ENCODE measurements at places on chromosomes 5 and 9.
A peak's percentile ranks its signal among the peaks of the same experiment; 100 is the strongest.

GRCh38 chr5:173474881-173475287 lies 141.6 kb downstream of the BOD1 start:
- DNase-seq, result no peak

- no peak for DNase-seq
Measured at GRCh38 chr5:38426490-38426889, 130.0 kb downstream of the LIFR start.

- DNase-seq, result peak; percentile 87
Measured at GRCh38 chr5:177592010-177592834, at the start of gene TMED9. Gene TMED9 (plus strand): TSS chr5:177592203. CDS start chr5:177592215, 12 bp downstream.

- no peak for DNase-seq
Measured at GRCh38 chr9:86604741-86605140, 250.5 kb upstream of the TUT7 start.

DNA sequence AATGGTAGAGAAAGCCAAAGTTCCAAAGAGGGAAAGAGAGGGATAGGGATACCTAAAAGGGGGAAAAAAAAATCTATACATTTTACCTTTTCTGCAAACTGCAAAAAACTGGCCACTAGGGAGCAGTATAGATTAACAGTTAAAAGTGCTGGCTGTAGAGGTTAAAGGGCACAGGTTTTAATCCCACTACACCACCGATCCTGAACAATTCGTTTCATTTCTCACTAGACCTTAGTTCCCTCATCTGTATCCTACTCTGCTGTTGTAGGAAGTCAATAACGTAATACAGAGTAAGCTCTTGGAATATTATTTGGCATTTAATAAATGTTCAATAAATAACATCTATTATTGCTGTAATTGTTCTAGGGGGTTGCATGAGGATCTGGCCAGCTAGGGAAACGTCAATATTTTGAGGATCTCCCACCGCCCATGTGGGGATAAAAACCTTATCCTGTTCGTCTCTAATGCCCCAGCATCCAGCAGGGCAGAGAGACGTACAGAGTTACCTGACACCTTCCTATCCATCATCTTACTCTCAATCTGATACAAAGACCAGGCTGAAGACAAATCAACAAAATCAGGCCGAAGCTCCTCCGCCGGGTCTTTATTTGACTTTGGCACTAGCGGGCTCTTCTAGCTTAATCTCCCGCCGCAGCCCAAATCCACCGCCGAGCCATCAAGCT lies 757 bp downstream of the CDC26 start:
- DNase-seq, result peak; percentile 81

DNA sequence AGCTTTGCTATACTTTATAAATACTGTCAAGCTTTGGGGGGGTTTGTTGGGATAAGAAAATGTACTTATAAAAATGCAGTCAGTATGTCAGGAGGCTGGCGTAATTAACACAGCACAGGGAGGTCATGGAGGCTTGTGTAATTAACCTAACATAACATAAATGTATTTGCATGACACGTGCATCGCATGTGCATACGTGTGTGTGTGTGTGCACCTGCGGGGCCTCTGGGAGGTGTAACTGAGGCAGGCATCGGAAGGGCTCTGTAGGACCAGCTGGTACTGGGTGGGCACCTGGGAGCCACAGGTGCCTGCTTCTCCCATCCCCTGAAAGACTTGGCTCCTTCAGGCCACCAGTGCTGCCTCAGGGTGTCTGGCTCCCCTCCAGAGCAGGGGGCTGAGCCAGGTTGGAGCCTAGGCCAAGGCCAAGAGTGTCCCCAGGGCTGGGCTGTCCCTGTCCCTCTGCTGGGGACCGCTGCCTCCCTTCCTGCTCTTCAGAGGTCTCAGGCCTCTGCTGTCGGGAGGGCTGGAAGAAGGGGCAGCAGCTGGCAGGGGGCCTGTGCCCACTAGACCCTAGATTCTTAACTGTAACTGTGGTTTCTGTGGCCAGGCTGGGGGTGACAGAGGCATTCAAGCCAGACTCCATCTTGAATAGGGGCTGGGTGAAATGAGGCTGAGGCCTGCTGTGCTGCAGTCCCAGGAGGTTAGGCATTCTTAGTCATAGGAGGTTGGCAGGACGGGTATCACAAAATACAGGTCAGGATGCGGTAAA lies 9.0 kb downstream of the FCN2 start:
- no peak for DNase-seq

DNA sequence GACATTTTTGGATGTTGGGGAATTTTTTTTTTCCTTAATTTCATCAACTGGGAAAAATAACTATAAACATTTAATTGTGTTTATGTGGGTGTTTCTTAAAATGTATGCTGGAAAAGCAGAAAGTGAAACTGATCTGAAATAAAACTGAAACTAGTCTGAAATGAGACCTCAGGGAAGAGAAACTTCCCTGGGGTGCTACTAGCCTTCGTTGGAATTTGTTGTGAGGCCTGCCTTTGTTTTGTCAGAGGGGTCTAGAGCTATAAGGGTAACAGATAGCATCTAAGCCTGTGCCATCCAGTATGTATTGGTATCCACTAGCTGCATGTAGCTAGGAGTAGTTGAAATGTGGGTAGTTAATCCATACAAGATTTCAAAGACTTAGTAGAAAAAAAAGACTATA lies 10.4 kb downstream of the ZNF618 start:
- DNase-seq, result no peak

- DNase-seq, result no peak
Measured at GRCh38 chr9:125755340-125755739, 8.2 kb downstream of the PBX3 start.

- no peak for DNase-seq
Measured at GRCh38 chr5:111572561-111572960, 60.2 kb upstream of the STARD4 start.

GRCh38 chr9:136624184-136624951 lies 38.3 kb upstream of the EGFL7 start:
- no peak for DNase-seq

DNA sequence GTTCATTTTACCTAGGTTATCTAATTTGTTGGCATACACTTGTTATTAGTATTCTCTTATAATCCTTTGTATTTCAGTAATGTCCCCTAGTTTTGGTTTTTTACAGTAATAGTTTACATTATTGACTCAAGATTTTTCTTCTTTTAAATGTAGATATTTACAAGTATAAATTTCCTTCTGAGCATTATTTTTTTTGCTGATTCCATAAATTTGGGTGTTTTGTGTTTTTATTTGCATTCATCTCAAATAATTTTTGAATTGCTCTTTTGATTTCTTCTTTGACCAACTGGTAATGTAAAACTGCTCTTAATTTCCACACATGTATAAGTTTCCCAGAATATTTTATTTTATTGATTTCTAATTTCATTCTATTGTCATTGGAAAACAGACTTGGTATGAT lies 68.1 kb downstream of the ESM1 start:
- DNase-seq, result no peak

- DNase-seq, result no peak
Measured at GRCh38 chr9:98851730-98852459, 44.4 kb downstream of the GALNT12 start.

DNA sequence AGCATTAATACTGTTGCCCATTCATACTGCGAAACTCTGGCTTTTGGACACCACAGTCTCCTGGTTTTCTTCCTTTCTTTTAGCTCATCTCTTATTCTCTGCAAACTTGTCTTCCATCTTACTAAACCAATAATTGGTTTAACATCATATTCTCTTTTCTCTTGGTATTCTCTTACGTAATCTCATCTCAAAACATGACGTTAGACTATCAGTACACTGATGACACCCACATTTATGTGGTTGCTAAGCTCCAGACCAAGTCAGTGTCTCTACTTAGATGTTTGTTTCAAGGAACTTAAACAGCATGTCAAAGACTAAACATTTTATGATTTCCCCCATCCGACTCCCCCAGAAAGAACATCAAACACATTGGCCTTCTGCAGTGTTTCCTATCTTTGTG lies 2.1 kb downstream of the PRRC1 start:
- DNase-seq, result no peak

DNA sequence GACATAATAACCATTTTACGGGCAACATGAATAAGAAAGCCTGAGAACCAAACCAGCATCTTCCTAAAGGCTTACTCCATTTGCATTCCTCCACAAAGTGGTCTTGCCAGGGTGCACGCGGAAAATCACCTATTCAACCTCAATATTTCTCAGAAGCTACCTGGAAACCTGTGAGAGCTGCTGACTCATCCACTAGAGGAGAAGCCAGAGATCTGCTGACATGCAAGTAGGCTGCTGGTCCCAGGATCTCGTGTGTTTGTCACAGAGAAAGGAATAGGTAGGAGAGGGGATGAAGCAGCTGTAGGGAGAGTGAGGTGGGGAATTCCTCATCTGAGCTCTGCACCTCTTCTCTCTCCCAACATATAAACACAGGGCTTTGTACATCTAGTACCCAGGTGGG lies 138.1 kb downstream of the ADAMTS12 start:
- no peak for DNase-seq

GRCh38 chr9:10605388-10605787 lies 7.4 kb downstream of the PTPRD start:
- no peak for DNase-seq

GRCh38 chr5:168813184-168813968 lies 234.2 kb upstream of the PANK3 start:
- DNase-seq, result no peak

- no peak for DNase-seq
Measured at GRCh38 chr9:112341730-112342129, 8.3 kb upstream of the PTBP3 start.

- no peak for DNase-seq
Measured at GRCh38 chr5:138138949-138139780, at the start of gene NME5. Gene NME5 (minus strand): TSS chr5:138139428. CDS start chr5:138138780, 648 bp downstream.

DNA sequence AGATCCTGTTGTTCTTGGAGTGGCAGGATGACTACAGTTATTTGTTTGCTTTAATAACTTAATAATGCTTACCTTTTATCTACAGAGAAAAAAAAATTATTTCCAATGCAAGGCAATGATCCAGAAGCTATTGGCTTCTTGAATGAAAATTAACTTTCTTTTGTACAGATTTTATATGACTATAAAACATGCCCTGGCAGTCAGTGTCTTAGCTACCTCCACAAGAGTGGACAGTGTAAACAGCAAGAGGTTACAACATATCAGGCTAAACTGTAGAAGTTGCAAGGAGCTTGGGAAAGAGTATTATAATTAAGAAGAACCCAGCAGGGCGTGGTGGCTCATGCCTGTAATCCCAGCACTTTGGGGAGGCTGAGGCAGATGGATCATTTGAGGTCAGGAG lies 49.1 kb downstream of the BNC2 start:
- no peak for DNase-seq

- DNase-seq, result no peak
Measured at GRCh38 chr5:78603636-78604175, 44.9 kb downstream of the LHFPL2 start.

- DNase-seq, result no peak
Measured at GRCh38 chr5:180820788-180821321, 18.2 kb upstream of the MGAT1 start.

DNA sequence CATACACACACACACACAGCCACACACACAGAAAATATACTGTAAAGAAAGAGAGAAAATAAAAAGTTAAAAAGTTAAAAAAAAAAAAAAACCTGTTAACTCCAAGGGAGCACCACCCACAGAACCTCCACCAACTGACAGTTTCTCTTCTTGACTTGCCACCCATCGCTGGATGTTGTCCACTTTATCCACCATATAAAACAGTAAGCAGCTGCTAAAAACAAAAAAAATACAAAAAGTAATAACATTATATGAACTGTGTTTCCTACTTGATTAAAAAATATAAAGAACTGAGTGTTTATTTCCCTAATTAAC lies 1.2 kb downstream of the PURA start:
- no peak for DNase-seq

- DNase-seq, result no peak
Measured at GRCh38 chr5:107805166-107805565, 134.4 kb upstream of the EFNA5 start.

GRCh38 chr9:134637696-134638501 lies 3.7 kb upstream of the COL5A1 start:
- DNase-seq, result no peak

GRCh38 chr5:124740991-124741583 lies 5.4 kb downstream of the ZNF608 start:
- DNase-seq, result peak; percentile 9

DNA sequence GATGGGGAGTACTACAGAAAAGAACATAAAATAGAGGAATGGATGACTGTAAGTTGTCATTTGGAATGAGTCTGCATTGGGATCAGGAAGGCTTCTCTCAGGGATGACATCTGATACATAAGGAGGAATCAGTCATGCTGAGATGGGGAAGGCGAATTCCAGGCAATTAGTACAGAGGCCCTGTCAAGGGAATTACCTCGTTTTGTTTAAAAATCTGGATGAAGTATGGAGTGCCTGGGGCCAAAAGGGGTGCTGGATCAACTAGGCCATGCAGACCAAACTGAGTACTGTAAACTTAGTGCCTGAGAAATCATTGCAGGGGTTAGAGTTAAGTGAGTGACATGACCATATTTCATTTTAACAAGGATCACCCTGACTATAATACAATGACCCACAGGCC lies 30.5 kb downstream of the JAKMIP2 start:
- no peak for DNase-seq

GRCh38 chr9:115969096-115969495 lies 184.5 kb upstream of the PAPPA start:
- no peak for DNase-seq

DNA sequence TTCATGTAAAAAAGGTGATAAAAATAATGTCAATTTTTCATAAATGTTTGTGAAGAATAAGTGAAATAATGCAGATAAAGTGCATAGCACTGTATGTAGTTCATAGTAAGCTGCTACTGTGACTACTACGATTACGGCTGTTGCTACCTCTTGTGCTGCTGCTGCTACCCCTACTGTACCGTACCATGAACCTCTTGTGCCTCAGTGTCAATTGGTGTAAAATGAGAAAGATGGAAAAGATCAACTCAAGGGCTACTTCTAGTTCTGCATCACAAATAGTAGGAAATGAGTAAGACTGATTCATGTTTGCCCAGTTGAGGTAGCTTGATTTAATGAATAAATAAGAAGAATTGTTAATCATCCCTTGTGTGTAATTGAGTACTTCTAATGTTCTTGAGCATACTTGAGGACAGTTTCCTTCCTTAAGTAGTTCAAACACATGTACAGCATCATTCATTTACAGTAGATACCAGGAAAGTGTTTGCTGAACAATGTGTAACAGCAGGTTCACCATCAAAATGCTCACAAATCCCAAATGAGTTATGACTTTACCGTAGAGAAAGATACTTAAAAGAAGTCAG lies 200.0 kb upstream of the ATP10B start:
- no peak for DNase-seq

GRCh38 chr5:17396247-17396646 lies 101.8 kb upstream of the TAF11L2 start:
- DNase-seq, result no peak

GRCh38 chr5:18601185-18601584 lies 966.9 kb downstream of the TAF11L14 start:
- no peak for DNase-seq
